GM12864 (cell line): ENCODE measurements at places on chromosomes 12 and 14.

- peak; percentile 84 for DNase-seq
Observed at GRCh38 chr12:27207615-27208413, 36.3 kb upstream of the STK38L start.

DNA sequence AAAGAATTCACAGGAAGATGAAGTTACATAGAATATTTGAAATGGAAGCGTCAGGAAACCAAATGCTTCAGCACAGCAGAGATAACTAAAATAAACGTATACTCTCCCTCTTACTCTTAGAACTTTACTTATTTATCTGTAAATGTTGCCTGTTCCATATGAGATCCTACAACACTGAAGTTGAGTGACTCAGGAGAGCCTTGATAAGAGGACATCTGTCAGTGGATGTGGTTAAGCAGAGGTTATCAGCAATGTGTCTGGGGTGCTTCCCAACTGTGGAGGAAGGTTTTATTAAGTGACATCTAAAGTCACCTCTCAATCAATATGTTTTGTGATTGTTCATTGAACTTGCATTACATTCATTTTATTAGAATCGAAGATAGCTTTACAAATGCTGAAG is 81.9 kb downstream of the NEDD1 start:
- DNase-seq: no peak

DNA sequence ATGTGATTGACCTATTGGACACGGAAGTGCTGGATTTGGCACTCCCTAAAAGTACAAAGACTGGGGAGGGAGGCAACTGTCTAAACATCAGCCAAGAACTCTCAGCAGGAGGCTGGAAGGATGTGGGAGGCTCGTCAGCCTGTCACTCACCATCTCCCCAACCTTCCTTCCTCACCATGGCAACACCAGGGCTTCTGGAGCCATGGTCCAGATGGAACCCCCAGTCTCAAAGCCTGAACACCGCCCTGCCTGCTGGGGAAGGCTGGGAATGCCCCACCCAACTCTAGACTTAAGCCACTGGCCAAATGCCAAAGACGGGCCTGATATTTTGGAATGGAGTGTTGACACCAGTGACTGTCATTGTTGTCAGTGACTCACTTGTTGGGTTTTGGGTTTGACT is 55.3 kb downstream of the GALNT16 start:
- DNase-seq: no peak

DNA sequence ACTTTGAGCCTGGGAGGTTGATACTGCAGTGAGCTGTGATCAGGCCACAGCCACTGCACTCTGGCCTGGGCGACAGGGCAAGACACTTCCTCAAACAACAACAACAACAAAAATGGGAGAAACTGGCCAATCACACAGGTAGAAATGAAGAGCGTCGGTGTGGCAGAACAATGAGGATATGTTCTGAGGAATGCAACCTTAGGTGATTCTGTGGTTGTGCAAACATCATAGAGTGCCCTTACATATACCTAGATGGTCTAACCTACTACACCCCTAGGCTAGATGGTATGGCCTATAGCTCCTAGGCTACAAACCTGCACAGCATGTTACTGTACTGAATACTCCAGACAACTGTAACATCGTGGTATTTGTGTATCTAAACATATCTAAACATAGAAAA is 3.7 kb upstream of the PRDM4 start:
- no peak for DNase-seq

DNA sequence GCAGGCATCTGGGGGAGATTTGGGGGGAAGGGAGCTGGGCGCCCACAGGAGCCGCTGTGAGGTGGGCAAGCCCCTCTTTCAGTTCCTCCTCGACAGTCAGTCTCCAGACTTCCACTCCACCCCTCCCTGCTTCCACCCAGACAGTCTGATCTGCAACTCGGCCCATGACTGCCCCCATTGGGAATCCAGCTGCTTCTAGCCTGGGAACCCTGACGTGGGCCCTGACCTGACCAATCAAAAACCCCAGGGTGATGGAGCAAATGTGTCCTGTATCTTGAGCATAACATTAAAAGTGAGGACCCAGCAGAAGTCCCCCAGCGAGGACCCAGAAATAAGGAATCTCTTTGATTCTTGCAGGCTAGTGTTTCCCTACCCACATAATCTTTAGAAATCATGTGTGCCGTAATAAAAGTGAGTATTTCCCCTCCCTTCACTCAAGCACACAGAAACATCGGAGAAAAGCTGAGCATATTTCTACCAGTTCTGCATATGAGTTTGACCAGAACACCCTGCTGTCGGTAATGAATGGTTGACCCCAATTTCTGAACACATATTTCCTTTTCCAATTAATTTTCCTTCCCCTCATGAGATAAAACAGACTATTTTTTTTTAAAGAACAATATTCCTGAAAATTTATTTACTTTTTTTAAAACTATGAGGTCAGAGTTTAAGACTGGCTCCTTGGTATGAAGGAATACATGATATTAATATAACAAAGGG is 6.4 kb downstream of the SSH1 start:
- no peak for DNase-seq
